ENCODE measurements at places on chromosomes 3 and 15.

- DNase-seq = no peak
Measured at GRCh38 chr3:168548719-168549118, 453.0 kb upstream of the GOLIM4 start.

DNA sequence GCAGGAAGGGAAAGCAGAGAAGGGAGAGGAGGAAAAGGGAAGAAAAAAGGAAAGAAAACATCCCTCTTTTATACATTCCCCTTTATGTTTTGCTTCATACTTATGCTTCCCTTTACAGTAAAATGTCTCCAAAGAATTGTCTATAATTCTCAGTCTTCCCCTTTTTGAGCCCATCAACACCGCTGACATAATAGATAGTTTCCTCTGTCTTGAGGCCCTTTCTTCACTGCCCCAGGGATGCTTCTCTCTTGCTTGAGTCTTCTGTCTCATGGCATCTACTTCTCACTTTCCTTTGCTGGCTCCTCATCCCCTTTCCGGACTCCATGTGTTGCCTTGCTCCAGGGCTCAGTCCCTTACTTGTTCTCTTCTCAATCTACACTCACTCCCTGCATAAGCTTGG is 99.7 kb upstream of the DAZL start:
- no peak for DNase-seq

DNA sequence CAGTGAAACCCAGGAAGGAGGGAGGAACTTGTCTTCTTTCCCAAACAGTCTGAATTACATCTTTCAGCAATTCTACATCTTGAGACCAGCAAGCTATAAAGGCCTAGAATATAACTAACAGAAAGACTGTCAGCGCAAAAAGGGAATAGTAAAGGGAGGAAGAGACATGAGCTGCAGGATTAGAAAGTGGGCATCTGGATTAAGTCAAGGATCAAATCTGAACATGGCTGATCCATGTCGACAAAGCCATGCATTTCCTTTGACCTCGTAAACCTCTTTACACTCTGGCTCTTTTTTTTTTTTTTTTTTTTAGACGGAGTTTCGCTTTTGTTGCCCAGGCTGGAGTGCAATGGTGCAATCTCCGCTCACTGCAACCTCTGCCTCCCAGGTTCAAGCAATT is 35.4 kb upstream of the KCNMB3 start:
- no peak for DNase-seq

GRCh38 chr3:110773413-110773954 is 298.1 kb upstream of the NECTIN3 start:
- DNase-seq = no peak

GRCh38 chr15:84988909-84989644 is 7.4 kb downstream of the PDE8A start:
- DNase-seq = no peak

GRCh38 chr15:19988094-19988660 is 553.4 kb downstream of the GOLGA6L6 start:
- DNase-seq = no peak

- DNase-seq = no peak
Measured at GRCh38 chr3:105345156-105345555, 21.6 kb upstream of the ALCAM start.

GRCh38 chr3:10370429-10370828 is 49.5 kb upstream of the SEC13 start:
- DNase-seq = no peak
